ENCODE measurements at places on chromosomes 4 and X. TPM values are rescaled to one million over a fixed set of nuclear protein-coding genes. Genes with fewer than 3 reads are reported as not detected.
A peak's percentile ranks its signal among the peaks of the same experiment; 100 is the strongest.

SCML2 gene
- 0.52 TPM for total RNA-seq

SOX3 gene
- total RNA-seq = not detected

PJA1 gene
- 38.0 TPM for total RNA-seq

GABRQ gene
- total RNA-seq = 0.60 TPM

COL25A1 gene
- total RNA-seq = not detected

ZMAT1 gene
- total RNA-seq = 6.4 TPM

VSIG4 gene
- total RNA-seq = not detected

SORCS2 gene
- 11.0 TPM for total RNA-seq

GRCh38 chrX:45860450-45860849 lies 659.8 kb upstream of the DIPK2B start:
- DNase-seq = no peak

GRCh38 chr4:111494471-111494870 lies 650.8 kb upstream of the FAM241A start:
- no peak for DNase-seq

GRCh38 chr4:3402491-3403347 lies 39.0 kb upstream of the HGFAC start:
- DNase-seq = peak; percentile 66

GRCh38 chrX:18985186-18985435 lies 1.2 kb upstream of the PHKA2 start:
- DNase-seq = no peak

DNA sequence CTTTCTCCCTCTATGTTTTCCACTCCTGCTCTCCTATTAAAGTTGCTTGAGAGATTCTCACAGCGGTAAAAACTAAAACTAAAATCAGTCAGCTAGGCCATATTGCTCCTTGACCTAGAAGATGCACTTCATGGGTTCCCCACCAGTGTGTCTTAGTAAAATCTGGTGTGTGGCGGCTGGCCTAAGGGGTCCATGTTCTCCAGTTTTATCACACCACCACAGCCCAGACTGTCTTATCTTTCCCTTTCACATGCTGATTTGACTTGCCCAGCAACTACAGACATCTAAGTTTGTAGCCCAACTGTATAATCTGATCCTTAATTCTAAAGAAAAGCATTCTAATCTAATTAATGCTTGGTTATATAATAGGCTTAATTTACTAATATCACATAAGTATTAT lies 68.0 kb downstream of the ATP8A1 start:
- DNase-seq = no peak

GRCh38 chr4:169174247-169174646 lies 96.5 kb downstream of the SH3RF1 start:
- DNase-seq = no peak

GRCh38 chr4:187125062-187125461 lies 401.4 kb upstream of the FAT1 start:
- DNase-seq = no peak

- peak; percentile 18 for DNase-seq
Measured at GRCh38 chr4:4384837-4385236, 2.1 kb upstream of the NSG1 start.

DNA sequence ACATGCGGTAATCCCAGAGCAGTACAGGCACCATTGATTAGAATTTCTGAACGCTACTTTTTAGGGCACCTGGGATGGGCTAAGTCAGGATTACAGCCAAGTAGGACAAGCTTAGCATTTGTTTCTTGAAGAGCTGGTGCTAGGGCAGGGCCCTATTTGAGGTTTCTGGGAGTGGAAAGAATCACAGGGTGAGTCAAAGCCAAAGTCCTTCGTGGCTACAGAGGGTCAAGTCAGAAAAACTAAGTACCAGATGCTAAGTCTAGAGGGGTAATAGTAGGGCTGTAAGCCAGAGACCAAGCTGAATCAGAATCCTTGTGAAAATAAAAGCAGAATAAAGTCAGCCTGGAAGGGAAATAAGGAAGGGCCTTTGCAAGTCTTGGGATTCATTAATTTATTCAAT lies 448.6 kb downstream of the ZIC3 start:
- DNase-seq = no peak

- no peak for DNase-seq
Measured at GRCh38 chr4:151865312-151865711, 104.5 kb upstream of the GATB start.

DNA sequence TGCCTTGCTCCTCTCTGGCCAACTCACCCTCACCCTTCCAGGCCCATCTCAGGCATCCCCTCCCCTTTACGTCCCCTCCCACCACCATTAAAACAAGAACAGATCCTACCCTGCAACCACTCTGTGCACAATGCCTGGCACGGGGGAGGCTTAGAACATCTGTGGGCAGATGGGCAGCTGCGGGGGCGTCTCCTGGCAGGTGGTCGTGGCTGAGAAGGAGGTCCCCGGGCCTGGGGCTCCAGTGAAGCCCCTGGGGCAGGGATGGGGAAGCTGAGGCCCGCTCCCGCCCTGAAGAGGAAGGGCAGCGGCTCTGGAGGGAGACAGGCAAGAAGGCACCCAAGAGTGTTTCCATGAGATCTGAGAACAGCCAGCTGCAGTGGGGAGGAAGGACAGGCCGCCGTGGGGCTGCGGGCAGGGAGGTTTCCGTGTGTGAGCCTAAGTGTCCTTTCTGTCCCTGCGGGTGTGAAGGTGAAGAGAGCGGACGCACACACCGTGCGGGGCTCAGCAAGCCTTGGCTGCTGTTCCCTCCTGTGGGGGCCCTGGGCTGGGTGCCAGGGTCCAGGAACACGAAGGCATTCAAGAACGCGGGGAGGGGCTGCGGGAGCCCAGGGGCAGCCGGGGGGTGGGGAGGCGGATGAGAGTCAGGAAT lies 7.8 kb upstream of the TBC1D14 start:
- DNase-seq = no peak

GRCh38 chr4:52094376-52095145 lies 43.5 kb downstream of the SPATA18 start:
- DNase-seq = no peak

DNA sequence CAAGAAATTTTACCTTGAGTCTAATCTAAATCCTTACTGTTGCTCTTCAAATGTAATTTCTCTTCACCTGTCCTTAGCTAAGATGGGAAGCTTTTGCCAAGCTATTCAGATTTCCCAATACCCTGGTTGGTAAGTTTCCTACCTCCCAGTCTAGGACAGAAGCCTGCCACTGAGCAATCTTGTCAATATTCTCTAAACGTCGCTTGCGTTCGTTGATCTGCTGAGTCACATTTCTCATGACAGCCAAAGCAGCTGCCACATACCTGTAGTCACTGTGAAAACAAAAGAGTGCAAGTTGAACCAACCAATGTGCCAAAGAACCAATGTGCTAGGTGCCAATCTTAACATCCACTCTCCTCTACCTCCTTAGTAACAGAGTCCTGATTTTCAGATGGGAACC lies 111.1 kb downstream of the ARHGEF9 start:
- no peak for DNase-seq

Data from renal cortical epithelial cell (primary cell).